Stimulated activated CD4-positive, alpha-beta T cell treated with anti-CD3 and anti-CD28 coated beads, Interleukin-15, amount 100 ng/mL, for 24 hours (primary cell): ENCODE measurements at places on chromosomes 3 and 15.

DNA sequence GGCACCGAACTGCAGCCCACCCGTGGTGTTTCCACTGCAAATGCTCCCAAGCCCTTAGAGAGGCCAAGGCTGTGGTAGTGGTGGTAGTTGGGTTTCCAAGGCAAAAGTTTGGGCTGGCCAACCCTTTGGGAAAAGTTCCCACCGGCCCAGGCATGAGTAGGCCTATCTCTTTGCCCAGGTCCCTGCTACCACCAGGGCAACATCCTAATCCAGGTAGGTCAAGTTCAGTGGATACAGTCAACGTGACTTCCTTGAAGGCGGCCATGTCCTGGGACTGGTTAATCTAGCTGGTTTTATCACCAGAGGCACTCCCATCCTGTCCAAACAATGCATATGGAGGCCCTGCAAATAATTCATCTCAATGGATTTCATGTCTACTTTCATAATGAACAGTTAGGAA is 1.6 kb upstream of the ONECUT1 start:
- DNase-seq, result no peak

- no peak for DNase-seq
Measured at GRCh38 chr3:28924744-28925360, 356.0 kb upstream of the RBMS3 start.

GRCh38 chr15:67185621-67186225 is 68.7 kb downstream of the AAGAB start:
- no peak for DNase-seq

- DNase-seq, result no peak
Measured at GRCh38 chr3:55427739-55428138, 59.4 kb downstream of the WNT5A start.

- no peak for DNase-seq
Measured at GRCh38 chr3:61182662-61183061, 68.6 kb downstream of the FHIT start.

DNA sequence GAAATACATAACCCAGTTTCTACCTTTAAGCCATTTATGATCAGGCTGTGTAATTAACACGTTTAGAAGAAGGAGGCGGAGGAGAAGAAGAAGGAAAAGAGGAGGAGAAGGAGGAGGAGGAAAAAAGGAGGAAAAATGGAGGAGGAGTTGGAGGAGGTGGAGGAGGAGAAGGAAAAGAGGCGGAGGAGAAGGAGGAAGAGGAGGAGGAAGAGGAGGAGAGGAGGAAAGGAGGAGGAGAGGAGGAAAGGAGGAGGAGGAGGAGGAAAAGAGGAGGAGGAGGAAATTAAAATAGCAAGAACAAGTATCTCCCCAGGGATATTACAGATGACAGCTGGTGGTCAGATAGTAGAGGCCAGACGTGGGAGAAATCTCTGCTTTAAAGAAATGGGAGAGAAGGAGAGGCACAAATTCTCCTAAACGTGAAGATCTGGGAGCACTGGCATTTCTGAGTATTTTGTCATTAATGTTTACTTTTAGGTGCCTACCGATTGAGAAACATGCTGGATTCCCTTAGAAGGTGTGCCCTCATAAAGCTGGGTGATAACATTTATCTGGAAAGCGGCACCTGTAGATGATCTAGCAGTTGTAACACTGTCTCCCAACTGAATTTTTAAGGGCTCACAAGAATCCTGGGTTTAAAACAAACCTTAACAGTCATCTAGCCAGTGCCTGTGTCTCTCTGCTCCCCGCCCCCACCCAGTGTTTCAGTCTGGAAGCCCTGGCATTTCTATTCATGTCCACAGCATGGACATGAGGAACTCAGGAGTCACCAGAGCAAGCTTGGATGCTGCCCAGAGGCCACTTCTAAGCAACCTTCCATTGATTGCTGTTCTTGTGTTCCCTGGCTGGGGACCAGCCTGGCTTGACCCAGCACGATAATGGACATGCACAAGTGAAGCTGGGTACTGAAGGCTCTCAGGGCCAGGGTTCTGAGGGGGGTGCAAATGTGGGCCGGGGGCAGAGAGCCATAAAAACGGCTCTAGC is 75.2 kb downstream of the CHRNA7 start:
- DNase-seq, result no peak

DNA sequence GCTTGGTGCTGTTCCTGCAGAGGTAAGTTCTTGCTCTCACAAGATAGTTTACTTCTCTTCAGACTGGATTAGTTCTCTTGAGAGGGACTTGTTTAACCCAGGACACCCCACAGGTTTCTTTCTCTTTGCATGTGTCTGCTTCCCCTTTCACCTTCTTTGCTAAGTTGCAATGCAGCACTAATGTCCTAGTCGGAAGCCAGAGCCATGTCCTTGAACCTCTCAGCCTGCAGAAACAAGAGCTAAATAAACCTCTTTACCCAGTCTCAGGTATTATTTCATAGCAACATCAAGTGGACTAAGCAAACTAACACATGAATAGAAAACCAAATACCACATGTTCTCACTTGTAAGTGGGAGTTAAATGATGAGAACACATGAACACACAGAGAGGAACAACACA is 915.2 kb downstream of the NSUN3 start:
- no peak for DNase-seq
